ENCODE measurements at places on chromosomes 2 and 18.

- peak; percentile 46 for DNase-seq
Measured at GRCh38 chr2:70647873-70648481, 94.4 kb upstream of the TGFA start.

DNA sequence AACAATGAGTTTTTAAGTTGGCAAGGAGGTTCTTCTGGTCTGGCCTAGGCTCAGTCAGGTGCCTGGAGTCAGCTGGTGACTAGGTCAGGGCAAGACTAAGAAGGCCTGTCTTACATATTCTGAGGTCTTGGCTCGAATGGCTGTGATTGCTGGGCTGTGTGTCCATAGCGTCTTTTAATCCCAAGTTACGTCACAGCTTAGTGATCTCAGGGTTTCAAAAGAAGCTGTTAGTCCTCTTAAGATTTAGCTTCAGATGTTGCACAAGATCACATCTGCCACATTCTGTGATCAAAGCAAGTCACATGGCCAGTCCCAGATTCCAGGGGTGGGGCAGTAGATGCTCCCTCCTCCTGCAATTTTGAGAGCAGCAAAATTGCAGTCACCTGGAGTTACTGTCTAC is 61.3 kb downstream of the PKP4 start:
- DNase-seq: no peak

- DNase-seq: no peak
Measured at GRCh38 chr2:28680657-28681056, 71.0 kb upstream of the PPP1CB start.

- DNase-seq: no peak
Measured at GRCh38 chr18:29616867-29617266, 1425.7 kb downstream of the DSC3 start.

DNA sequence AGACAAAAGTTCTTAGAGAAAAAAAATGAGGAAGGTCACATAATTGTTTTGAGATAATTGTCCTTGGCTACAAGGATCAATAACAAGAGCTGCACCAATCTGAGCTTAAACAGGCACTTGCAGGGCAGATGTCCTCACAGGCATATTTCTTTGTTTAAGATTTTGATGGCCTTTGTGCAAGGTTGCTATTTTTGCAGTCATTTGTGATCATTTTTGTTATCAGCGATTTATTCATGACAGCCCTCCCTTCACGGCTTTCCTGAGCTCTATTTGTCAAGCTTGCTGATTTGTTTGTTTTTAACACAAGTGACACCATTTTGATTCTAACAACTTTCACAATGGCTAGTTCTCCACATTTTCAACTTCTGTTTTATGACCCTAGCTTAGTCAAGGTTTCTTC is 418.6 kb upstream of the REG3G start:
- DNase-seq: no peak

DNA sequence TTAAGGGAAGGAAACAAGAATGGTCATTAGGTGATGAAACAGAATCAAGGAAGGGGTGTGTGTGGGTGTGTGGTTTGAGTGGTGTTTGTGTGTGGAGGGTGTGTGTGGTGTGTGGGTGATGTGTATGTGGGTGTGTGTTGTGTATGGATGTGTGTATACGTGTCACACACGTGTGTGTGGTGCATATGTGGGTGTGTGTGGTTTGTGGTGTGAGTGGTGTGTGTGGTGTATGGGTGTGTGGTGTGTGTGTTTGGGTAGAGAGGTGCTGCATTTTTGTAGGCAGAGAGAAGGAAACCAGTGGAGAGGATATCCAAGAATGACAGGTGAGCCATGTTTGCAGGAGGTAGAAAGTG is 1.1 kb upstream of the CEP192 start:
- no peak for DNase-seq

GRCh38 chr2:113072584-113072983 is 4.8 kb downstream of the IL1F10 start:
- no peak for DNase-seq

DNA sequence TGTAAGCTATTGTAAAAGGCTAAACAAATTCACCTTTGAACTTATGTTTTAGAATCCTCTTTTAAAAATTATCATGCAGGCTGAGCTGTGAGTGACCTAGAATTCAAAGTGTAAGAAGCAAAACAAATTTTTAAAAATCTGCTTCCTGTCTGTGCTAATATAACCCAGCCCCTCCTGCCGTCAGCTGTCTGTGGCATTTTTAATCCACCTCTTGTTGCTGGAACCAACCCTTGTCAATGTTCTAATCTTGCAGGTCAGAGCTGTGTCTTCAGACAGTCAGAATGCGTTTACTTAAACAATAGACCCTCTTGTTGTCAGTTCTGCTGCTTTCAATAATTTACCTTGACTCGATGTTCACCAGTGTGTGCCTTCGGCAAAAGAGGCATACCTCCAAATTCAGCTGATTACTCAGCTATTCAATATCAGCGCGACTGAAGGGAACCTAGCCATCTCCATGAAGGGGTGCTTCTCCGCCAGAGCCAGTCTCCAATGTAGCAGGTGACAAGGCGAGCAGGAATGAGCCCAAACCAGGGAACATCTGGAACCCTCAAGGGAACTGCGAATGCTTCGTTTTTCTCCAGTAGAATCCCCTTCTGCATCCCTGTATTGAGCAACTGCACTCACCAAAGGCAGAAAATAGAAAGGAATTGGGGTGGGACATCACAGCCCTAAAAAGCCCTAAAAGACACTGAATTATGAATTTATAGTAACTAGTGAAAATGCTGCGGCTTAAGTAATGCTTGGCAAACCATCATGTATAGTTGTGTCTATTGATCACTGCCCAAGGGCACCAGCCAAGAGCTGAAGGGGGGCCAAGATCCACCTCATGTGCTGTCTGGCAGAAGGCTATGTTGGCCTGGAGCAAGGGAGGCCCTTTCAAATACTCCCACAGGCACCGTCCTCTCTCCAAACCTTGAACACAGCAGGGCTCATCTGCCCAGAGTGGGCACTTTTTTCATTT is 62.5 kb downstream of the LYPD6B start:
- no peak for DNase-seq

- DNase-seq: no peak
Measured at GRCh38 chr2:207902821-207903220, 122.5 kb downstream of the PLEKHM3 start.

DNA sequence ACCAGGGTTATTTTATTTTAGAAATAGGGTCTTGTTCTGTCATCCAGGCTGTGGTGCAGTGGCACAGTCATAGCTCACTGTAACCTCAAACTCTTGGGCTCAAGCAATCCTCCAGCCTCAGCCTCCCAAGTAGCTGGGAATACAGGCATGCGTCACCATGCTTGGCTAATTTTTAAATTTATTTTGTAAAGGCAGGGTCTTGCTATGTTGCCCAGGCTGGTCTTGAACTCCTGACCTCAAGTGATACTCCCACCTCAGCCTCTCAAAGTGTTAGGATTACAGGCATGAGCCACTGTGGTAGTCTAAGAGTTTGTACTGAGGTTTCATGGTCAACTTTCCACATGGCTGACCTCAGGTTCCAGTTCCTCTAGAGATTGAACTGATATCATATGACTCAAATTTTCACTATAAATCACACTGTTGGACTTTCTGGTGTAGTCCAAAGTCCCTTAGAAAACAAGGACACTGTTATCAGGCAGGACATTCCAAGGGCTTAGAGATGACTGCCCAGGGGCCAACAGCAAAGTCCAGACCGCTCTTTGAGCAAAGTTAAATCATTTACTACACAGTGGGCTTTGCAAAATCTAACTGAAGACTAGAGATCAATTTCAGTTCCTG is 82.0 kb upstream of the MEX3C start:
- no peak for DNase-seq

DNA sequence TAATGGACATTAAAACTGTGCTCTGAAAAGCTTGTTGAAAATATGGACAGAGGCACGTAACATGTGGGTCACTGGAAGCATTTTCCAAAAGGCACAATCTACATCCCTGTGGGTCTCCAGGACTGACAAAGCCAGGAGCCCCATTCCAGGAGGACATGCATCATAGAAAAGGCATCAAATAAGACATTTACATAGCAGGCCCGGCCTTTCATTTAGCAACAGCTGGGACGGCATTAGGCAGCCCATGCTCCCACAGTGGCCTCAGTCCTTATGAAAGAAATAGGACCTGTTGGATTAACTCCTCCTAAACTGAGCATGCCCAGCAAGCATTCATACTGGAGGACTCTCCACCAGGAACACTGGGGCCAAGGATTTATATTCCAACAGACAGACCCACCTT is 72.2 kb downstream of the TWIST2 start:
- no peak for DNase-seq
